ENCODE measurements at places on chromosomes 5 and 9.

DNA sequence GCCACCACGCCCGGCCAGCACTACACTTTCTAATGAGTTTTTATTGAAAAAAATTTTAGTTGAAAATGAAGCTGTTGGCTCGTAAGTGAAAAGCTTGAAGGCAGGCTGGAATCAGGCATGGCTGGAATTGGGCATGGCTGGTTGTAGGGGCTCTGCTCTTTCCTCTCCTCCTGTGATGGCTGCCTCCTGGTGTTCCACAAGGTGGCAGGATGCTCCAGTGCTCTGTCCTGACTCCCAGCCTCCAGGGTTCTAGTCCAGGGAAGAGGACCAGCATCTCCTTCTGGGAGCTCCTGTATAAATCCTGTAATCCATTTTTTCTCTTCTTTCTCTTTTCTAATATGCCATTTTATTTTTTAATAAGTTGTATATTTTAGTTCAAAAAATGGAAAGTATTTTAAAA is 57.2 kb upstream of the DHFR start:
- DNase-seq, result no peak

DNA sequence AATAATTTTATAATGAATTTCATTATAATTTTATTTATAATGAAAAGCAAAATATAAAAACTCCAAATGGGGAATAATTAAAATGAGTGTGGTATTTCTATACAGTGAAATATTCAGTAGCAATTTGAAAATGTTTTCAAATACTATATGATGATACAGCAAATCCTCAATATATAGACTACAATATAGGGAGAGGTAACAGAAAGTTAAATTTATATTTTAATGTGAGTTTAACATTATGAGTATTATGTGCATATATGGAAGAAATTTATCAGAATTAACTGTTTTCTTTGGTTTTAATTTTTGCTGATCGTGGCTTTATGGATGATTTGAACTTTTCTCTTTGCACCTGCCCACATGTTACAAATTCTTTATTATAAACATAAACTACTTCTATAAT is 500.9 kb upstream of the ARRDC3 start:
- no peak for DNase-seq

DNA sequence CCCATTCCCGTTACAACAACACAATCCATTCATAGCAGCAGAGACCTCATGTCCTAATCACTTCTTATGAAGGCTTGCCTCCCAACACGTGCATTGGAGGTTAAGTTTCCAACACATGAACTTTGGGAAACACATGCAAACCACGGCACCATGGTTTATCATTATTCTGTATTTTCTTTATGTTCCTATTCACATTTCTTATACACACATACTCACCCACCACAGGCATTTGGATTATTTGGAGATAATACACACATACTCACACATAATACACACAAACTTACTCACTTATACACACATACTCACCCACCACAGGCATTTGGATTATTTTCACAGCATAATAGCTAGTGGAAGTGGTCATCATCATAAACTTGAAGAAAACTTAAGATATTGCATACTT is 75.6 kb downstream of the C7 start:
- DNase-seq, result no peak

GRCh38 chr9:135196474-135196873 is 109.0 kb downstream of the OLFM1 start:
- no peak for DNase-seq

- DNase-seq, result no peak
Measured at GRCh38 chr9:127751269-127752054, 16.4 kb upstream of the TOR2A start.

DNA sequence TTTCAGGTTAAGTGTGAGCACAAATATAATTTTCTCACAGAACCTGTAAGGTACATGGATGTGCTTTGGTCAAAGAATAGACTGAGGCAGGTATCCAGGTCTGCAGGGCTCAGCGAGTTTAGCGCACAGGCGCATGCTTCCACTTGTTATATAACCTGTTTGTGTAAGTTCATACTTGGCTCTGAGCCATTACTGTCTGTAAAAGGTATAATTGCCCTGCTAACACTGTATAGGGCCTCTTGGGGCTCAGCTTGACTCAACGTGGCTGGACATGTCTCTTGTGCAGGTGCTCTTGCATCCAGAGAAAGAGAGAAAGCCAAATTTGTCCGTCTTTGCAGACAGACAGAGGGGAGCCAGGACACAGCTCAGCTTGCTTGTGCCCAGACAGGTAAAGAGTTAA is 759.6 kb downstream of the MTRR start:
- no peak for DNase-seq

DNA sequence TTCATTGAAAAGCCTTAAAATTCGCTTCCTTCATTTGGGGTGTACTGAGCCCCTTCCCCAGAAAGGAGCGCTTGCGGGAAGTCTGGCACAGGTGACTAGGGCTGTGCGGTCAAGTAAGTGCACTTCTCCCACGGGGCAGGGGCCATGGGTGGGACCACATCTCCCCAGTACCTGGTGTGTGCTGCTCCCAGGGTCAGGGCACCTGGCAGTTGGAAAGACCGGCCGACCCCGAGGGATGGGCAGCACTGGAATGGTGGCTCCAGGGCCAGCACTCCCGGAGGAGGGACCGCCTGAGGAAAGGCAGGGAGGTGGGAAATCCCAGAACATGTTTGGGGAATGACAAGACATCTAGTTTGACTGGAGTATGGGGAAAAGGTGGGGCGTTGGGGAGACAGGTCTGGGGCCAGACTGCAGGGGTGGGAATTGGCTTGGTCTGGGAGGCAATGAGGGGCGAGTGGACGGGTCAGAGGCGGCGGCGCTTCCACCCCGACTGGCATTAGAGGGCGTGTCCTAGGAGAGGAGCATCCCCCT is 727 bp upstream of the GLIPR2 start:
- no peak for DNase-seq

- DNase-seq, result no peak
Measured at GRCh38 chr5:55286411-55286933, 21.0 kb downstream of the DHX29 start.

Data from C1 segment of cervical spinal cord (tissue), 14 donors.